ENCODE measurements at places on chromosomes 12 and 14. TPM values are rescaled to one million over a fixed set of nuclear protein-coding genes. Genes with fewer than 3 reads are reported as not detected.

GRCh38 chr12:99004799-99005466 lies 359.8 kb downstream of the APAF1 start:
- no peak for DNase-seq

- no peak for DNase-seq
These were observed 1512.4 kb upstream of the FLRT2 start for GRCh38 chr14:84017495-84017894.

The GPR135 gene
- 1.0 TPM for total RNA-seq

DNA sequence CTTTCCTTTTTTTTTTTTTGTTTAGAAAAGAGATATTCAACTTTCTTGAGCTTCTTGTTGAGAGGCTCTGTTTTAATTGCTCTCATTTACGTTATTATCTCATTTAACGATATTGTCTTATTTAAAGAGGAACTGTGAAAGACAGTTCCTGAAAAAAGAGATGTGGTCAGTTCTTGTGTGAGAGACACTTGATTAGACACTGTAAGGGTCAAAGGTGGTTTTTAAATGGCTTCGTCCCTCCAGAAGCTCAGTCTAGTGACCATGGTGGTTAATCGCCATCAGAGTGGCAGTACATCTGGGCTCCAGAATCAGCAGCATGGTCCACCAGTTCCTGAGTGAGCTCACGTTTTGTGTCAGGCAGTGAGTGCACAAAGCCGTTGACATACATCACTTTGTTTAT lies 57.9 kb upstream of the KCNA5 start:
- no peak for DNase-seq

The HSPA2 gene
- 3.0 TPM for total RNA-seq

- DNase-seq, result no peak
These were observed 58.8 kb upstream of the NUDT4 start for GRCh38 chr12:93318720-93319522.

The ORAI1 gene
- 31.8 TPM for total RNA-seq

- no peak for DNase-seq
These were observed 254.6 kb downstream of the SEC23A start for GRCh38 chr14:38848243-38848935.

The NID2 gene
- 1.6 TPM for total RNA-seq

DNA sequence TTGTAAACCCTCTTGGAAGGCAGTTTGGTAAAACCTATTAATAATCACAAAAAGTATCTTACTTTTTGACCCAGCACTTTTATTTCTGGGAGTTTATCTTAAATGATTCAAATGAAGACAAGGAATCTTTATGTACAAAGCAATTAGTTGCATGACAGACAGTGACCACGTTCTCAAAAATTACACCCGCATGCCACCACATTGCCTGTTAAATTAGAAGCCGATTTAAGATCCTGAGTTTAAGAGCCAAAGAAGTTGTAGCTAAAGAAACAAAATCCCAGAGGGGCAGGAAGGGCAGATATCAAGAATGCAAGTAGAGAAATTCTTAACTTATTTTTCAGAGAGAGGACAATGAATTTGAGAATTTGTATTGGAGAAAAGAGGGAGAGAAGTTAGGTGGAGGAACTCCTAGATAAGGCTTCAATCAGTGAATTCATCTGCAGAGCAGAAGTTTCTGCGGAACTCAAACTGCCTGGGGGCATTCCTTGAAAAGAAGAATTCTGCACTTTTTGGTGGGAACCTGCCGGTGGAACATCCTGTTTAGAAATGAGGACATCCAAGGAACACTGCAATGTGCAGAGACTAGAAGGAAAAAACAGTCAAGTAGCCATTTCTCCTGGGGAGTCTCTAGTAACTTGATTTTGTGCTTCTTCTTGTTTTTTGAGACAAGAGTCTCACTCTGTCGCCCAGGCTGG lies 1.1 kb upstream of the RIOX1 start:
- DNase-seq, result no peak

- no peak for DNase-seq
These were observed 318.8 kb downstream of the NAV3 start for GRCh38 chr12:78149459-78149858.

The JPH4 gene
- total RNA-seq, result 32.5 TPM

The SOS2 gene
- 7.1 TPM for total RNA-seq

- no peak for DNase-seq
These were observed 14.8 kb downstream of the GUCY2C start for GRCh38 chr12:14681625-14682024.

- no peak for DNase-seq
These were observed 6.2 kb downstream of the AMN start for GRCh38 chr14:102928412-102929240.

- DNase-seq, result no peak
These were observed 30.7 kb downstream of the GRIP1 start for GRCh38 chr12:66648033-66648735.

GRCh38 chr14:24895622-24896021 lies 154.3 kb downstream of the STXBP6 start:
- DNase-seq, result no peak

GRCh38 chr12:19528750-19529149 lies 89.5 kb downstream of the AEBP2 start:
- no peak for DNase-seq

The DDN gene
- total RNA-seq, result 0.50 TPM

The CLEC2B gene
- total RNA-seq, result 0.60 TPM

DNA sequence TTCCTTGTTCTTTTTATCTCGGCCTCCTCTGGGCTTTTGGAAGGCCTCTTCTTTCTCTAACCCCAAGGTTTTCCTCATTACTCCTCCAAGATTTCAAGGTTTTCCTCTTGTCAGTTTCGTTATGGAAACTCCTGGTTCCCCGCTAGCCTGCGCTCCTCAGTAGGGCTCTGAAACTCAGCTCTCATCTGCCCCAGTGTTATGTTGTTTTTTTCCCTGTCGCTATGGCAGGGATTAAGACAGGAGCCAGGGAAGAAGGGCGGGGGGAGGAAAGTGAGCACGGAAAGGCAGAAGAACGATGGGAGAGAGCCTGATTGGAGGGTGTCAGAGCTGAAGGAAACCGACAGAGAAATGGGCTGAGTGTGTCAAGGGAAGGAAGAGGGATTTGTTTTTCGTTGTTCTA lies 26.5 kb upstream of the JDP2 start:
- no peak for DNase-seq

- no peak for DNase-seq
These were observed 8.7 kb downstream of the MTERF2 start for GRCh38 chr12:106978035-106978800.

GRCh38 chr14:29262979-29263378 lies 496.4 kb downstream of the FOXG1 start:
- DNase-seq, result peak; percentile 60

- DNase-seq, result no peak
These were observed 102.8 kb downstream of the SLC5A8 start for GRCh38 chr12:101107032-101107763.

The ERO1A gene
- total RNA-seq, result 112 TPM

DNA sequence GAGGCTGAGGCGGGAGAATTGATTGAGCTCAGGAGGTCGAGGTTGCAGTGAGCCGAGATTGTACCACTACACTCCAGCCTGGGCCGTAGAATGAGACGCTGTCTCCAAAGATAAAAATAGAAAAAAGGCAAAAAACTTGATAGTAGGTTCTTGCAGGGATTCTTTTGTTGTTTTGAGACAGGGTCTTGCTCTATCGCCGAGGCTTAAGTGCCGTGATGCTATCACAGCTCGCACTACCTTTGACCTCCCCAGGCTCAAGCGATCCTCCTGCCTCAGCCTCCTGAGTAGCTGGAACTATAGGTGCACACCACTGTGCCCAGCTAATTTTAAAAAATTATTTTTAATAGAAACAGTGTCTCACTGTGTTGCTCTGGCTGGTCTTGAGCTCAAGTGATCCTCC lies 4.7 kb downstream of the GOLGA5 start:
- DNase-seq, result no peak

The BAG5 gene
- 23.8 TPM for total RNA-seq

DNA sequence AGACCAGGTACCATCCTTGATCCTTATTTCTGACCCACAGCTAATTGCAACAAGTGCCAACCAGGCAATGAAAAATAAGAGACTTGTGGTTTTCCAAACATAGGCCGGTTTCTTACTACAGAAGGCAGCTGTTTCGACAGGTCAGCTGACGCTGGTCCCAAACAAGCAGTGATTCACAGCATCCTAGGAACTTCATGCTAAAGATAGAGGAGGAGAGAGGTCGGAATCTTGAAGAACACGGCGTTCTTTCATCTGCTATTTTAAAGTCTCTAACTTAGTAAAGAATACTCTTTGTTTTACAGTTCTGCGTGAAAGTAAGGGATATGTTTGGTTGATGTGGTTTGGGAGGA lies 28.1 kb upstream of the ADGRD1 start:
- DNase-seq, result no peak

The KSR2 gene
- not detected for total RNA-seq
